ENCODE measurements at places on chromosomes 6 and 20. TPM values are rescaled to one million over a fixed set of nuclear protein-coding genes. Genes with fewer than 3 reads are reported as not detected.

The ANKRD6 gene
- 6.5 TPM for total RNA-seq

The TAF4 gene
- total RNA-seq, result 25.7 TPM

The COL9A1 gene
- total RNA-seq, result not detected

The COX4I2 gene
- not detected for total RNA-seq

The C6orf141 gene
- total RNA-seq, result 0.46 TPM

The PBOV1 gene
- not detected for total RNA-seq

The GNAS gene
- 964 TPM for total RNA-seq

Measured in activated naive CD4-positive, alpha-beta T cell treated with anti-CD3 and anti-CD28 coated beads, Interleukin-2, amount 10 ng/mL, durations not matched to agents 5 hours and 36 hours (primary cell).